ENCODE measurements at places on chromosomes 1 and 21. TPM values are rescaled to one million over a fixed set of nuclear protein-coding genes. Genes with fewer than 3 reads are reported as not detected.
A peak's percentile ranks its signal among the peaks of the same experiment; 100 is the strongest.

FLG2 gene
- not detected for total RNA-seq

SPRR2E gene
- not detected for total RNA-seq

SELE gene
- not detected for total RNA-seq

GRCh38 chr1:63981408-63981773 is 207.6 kb downstream of the ROR1 start:
- no peak for DNase-seq
- H3K36me3 ChIP-seq = no peaks in the 10 kb centered on the region
- no peaks in the 10 kb centered on the region for H3K4me1 ChIP-seq
- H3K27me3 ChIP-seq = peaks cover under 1% of the 10 kb centered on the region
- H3K4me3 ChIP-seq = no peak overlapping the region
- H3K27ac ChIP-seq = no peak overlapping the region

DNA sequence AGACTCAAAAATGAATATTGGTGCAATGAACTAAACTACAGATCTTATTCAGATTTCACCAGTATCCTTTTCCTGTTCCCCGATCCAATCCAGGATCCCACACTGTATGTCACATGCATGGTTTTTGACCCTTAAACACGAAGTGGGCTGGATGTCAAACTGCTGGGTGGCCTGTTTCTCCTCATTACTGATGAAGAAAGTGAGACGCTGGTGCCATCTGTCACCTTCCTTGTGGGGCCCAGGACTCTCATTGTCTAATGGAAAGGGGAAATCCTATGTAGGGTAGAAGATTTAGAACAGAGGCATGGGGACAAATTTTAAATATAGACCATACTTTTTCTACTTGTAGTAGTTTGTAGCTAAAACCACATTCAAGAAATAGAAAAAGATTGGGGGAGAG is 56.2 kb downstream of the DISC1 start:
- H3K36me3 ChIP-seq = peaks cover 10% of the 10 kb centered on the region
- DNase-seq = no peak
- H3K27ac ChIP-seq = no peak overlapping the region
- H3K4me3 ChIP-seq = no peak overlapping the region

GRCh38 chr1:15124362-15125100 is 29.0 kb upstream of the TMEM51 start:
- no peaks in the 10 kb centered on the region for H3K36me3 ChIP-seq
- DNase-seq = no peak
- H3K4me3 ChIP-seq = no peak overlapping the region
- peaks cover 10% of the 10 kb centered on the region for H3K27me3 ChIP-seq
- H3K27ac ChIP-seq = no peak overlapping the region

DNA sequence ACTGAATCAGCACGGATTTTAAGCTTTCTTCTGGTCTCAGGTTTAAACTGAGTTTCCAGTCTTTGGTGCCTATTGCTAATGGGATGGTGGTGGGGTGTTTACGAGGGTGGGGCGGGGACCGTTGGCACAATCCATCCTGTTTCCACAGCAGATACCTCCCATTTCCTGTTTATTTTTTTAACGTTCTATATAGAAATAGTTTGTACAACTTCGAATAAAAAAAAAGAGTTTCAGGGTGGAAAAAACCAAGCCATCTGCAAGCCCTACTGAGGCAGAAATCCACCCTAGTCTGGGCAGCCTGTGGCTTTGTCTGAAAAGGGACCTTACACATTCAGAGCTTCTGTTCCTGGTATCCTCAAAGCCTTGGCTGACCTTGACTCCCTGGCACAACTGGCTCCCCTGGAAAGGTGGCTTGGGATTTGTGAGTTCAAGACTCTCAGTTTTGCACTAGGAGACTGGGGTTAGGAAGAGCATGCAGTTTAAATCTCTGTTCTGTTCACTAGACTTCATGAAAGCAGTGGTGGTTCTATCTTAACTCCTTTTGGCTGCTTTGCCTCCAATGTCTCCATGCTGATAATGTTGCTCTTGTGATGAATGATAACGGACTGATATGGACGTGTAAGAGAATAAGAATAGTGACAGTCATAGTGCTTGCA is 46.7 kb downstream of the VANGL2 start:
- peak overlapping the region; percentile 9 for H3K27ac ChIP-seq
- H3K4me1 ChIP-seq = peaks cover 36% of the 10 kb centered on the region
- H3K27me3 ChIP-seq = no peaks in the 10 kb centered on the region
- DNase-seq = no peak
- peaks cover 2% of the 10 kb centered on the region for H3K36me3 ChIP-seq

- H3K4me3 ChIP-seq = no peak overlapping the region
- no peak for DNase-seq
Measured at GRCh38 chr1:57464756-57465155, 40.9 kb upstream of the DAB1 start.

GRCh38 chr21:42829954-42830353 is 49.4 kb downstream of the WDR4 start:
- H3K27ac ChIP-seq = no peak overlapping the region
- peak; percentile 7 for DNase-seq
- peaks cover 3% of the 10 kb centered on the region for H3K36me3 ChIP-seq
- H3K4me3 ChIP-seq = no peak overlapping the region

GRCh38 chr1:56099766-56100265 is 479.5 kb downstream of the PLPP3 start:
- H3K36me3 ChIP-seq = no peaks in the 10 kb centered on the region
- no peak overlapping the region for H3K4me3 ChIP-seq
- no peak overlapping the region for H3K27ac ChIP-seq
- no peaks in the 10 kb centered on the region for H3K27me3 ChIP-seq
- H3K4me1 ChIP-seq = no peaks in the 10 kb centered on the region
- no peak for DNase-seq

- no peak overlapping the region for H3K27ac ChIP-seq
- H3K36me3 ChIP-seq = no peaks in the 10 kb centered on the region
- peaks cover 10% of the 10 kb centered on the region for H3K27me3 ChIP-seq
- DNase-seq = no peak
Measured at GRCh38 chr1:178465011-178465410, 31.8 kb downstream of the CLEC20A start.

GRCh38 chr1:82177192-82177591 is 376.5 kb downstream of the ADGRL2 start:
- H3K27ac ChIP-seq = no peak overlapping the region
- H3K36me3 ChIP-seq = no peaks in the 10 kb centered on the region
- no peak overlapping the region for H3K4me3 ChIP-seq
- no peak for DNase-seq
- no peaks in the 10 kb centered on the region for H3K27me3 ChIP-seq
- H3K4me1 ChIP-seq = no peaks in the 10 kb centered on the region

Measured in activated naive CD8-positive, alpha-beta T cell treated with anti-CD3 and anti-CD28 coated beads, Interleukin-2, amount 10 ng/mL, durations not matched to agents 7 days and 5 days (primary cell).